ENCODE measurements at places on chromosomes 4 and X.

DNA sequence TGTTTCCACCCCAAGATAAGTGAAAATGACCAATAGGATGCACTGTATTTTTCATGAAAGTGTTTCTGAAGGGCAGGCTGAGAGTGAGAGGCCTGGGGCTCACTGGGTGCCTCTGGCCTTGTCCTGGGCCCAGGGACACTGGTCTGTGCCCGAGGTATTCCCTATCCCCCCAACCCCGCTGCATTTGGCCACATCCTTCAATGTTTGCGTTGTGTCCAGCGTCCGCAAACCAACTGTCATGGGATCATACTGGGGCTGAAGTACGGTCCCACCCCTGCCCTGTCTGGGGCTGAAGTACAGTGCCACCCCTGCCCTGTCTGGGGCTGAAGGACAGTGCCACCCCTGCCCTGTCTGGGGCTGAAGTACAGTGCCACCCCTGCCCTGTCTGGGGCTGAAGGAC, 22.0 kb upstream of the MSANTD1 start:
- DNase-seq: no peak

- no peak for DNase-seq
Measured at GRCh38 chr4:35102066-35102465, 1142.2 kb downstream of the ARAP2 start.

- DNase-seq: no peak
Measured at GRCh38 chr4:163610648-163611047, 116.2 kb downstream of the TMA16 start.

GRCh38 chr4:71559957-71560571, 221.2 kb downstream of the SLC4A4 start:
- no peak for DNase-seq

- no peak for DNase-seq
Measured at GRCh38 chrX:55056820-55057674, 17.8 kb upstream of the PAGE2B start.

All from stimulated activated CD4-positive, alpha-beta T cell treated with anti-CD3 and anti-CD28 coated beads, Interleukin-12 subunit alpha, Interleukin-12 subunit beta, amount 100 ng/mL, for 4 hours (primary cell).